Placental pericyte (primary cell): ENCODE measurements at places on chromosomes 11 and 22. TPM values are rescaled to one million over a fixed set of nuclear protein-coding genes. Genes with fewer than 3 reads are reported as not detected.

DRD2 gene
- total RNA-seq, result 0.14 and 0.22 TPM in 2 replicates

SCN4B gene
- not detected in 2 replicates for total RNA-seq

VPREB1 gene
- total RNA-seq, result not detected in 2 replicates

GDPD4 gene
- 0.44 TPM in 1 of 2 replicates, not detected in the other for total RNA-seq

MPZL3 gene
- 0.44 and 0.86 TPM in 2 replicates for total RNA-seq

MTFP1 gene
- total RNA-seq, result 29.6 and 35.0 TPM in 2 replicates

SF1 gene
- 170 and 171 TPM in 2 replicates for total RNA-seq

FAM111B gene
- under 0.01 and 11.5 TPM in 2 replicates for total RNA-seq

ZBTB44 gene
- 28.5 and 32.2 TPM in 2 replicates for total RNA-seq

PLAAT2 gene
- not detected in 2 replicates for total RNA-seq

OR5A1 gene
- total RNA-seq, result not detected in 2 replicates

RFPL1 gene
- total RNA-seq, result not detected in 2 replicates

OR56A1 gene
- under 0.01 TPM in 1 of 2 replicates, not detected in the other for total RNA-seq

C11orf97 gene
- total RNA-seq, result not detected in 2 replicates

H19 gene
- total RNA-seq, result 5.2 and 10.7 TPM in 2 replicates

P4HA3 gene
- 8.8 and 11.3 TPM in 2 replicates for total RNA-seq

TMEM45B gene
- total RNA-seq, result not detected in 2 replicates

MAPK8IP1 gene
- 6.8 and 9.7 TPM in 2 replicates for total RNA-seq

VSIG10L2 gene
- not detected in 2 replicates for total RNA-seq

KRTAP5-7 gene
- total RNA-seq, result not detected in 2 replicates

CHST1 gene
- 1.8 and 2.3 TPM in 2 replicates for total RNA-seq

FBLN1 gene
- 15.6 and 278 TPM in 2 replicates for total RNA-seq

E2F8 gene
- 1.7 TPM in 1 of 2 replicates, not detected in the other for total RNA-seq

APOA4 gene
- total RNA-seq, result not detected in 2 replicates
